ENCODE measurements at places on chromosomes 5 and 9.
A peak's percentile ranks its signal among the peaks of the same experiment; 100 is the strongest.

DNA sequence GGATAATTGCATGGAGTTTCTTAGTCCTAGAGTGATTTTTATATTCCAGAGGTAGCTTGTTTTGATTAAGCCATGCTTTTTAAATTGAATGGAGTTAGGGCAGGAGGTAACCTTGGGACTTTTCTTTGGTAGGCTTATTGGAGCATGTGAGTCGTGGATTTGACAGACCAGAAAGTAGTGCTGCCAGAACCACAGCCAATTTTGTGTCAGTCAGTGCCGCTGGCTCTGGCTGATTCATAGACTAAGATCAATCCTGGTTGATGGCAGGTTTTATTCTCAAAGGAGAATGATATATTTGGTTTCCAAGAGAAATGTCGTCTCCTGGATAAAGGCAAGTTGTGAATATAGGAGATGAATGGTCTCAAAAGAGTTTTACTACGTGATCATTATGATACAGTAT lies 20.3 kb downstream of the RAI14 start:
- DNase-seq = peak; percentile 9

- DNase-seq = no peak
Observed at GRCh38 chr9:32677931-32678330, 42.5 kb upstream of the TAF1L start.

DNA sequence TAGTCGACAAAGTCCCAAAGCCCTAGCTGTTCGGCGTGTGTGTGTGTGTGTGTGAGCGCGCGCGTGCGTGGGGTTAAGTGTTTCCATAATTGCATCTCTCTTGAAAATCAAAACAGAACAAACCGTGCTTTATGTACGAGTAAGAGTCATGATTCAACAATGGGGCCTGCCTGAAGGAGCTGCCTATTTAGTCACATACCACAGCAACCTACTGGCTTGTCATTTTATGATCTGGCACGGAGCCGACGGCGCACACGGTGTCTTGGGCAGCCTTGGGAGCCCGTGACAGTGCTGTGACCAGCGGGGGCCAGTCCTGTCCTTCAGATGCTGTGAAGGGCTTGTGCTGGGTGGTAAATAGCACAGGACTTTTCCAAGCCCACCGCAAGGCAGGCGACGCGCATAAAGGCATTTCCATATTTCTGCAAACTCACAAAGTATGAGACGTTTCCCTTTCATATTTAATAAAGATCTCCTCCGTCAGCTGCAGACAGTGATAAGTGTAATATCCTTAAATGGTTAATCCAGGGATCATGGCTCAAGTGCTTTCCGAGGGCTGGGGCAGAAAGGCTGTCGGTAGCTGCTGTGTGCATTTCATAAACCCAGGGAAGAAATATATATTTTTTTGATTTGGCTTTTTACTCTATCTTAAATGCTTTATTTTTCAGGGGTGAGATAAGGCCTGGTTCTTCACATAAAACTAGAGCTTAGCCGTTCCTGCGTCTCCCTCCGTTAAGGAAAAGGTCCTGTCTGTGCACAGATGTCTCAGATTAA lies 270.2 kb upstream of the IRX1 start:
- DNase-seq = peak; percentile 26

- no peak for DNase-seq
Observed at GRCh38 chr9:133122935-133123611, 2.0 kb upstream of the RALGDS start.

DNA sequence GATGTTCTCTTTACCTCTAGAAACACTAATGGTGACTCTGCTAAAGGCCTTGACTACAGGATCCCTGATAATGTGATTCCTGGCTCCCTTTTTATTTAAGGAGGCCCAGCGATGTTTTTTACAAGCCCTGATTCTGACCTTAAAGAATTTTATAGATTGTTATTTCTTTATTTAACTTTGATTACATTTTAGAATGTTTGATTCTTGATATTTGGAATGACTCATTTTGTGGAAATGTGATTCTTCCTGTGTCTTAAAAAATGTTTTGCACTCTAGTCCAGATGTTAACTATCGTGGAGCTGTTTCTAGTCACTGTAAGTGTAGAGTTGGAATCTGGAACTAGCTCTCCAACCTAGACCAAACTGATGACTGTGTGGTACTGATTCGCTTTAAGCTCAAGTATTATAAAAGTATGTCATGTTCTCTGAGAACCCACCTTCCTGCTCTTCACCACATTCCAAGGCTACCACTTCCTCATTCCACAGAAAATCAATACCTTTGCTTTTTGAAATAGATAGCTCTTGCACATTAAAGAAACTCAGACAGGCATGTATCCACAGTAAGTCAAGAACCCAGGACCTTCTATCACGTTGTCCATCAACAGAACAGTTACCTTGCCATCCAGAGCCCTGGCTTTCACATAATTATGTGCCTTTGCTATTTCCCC lies 65.2 kb downstream of the JMY start:
- no peak for DNase-seq

DNA sequence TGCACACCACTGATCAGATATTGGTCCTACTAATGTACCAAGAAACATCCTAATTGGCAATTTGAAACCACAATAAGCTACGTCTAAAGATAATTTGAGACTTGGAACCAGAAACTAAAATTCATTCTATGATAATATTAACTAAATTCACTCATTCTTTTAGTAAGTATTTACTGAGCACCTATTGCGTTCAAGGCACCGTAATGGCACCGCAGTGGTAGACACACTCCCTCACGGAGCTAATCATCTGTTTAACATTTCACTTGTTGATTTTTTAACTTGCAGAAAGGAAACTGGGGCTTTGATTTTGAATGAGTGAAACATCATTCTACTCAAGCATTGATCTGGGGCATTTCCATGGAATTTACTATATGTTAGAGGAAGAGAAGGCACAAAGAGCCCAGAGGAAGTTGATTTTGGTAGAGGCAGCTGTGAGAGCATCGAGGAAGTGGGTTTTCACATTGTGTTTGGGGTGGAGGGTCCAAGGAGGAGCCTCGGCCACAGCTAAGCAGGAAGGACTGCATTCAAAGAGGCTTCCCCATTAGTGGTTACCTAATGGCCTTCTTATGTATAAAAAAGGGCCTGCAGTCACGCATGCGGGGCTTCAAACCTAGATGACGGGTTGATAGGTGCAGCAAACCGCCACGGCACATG lies 7.1 kb downstream of the RAPGEF1 start:
- no peak for DNase-seq

DNA sequence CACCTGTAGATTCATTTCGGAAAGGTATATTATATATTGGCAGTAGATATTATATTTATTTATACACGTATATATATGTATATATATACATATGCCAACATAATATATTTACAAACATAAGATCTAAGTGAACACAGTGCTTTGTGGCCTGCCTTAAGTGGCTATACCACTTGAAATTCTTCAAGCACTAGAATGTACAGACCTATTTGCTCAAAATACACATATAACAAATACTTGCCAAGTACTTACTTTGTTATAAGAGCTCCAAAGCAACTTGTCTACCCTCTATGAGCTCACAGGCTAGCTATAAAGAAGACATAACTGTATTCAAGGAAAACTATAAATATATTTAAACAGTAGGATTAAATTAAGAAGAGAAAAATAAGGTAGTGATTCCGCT lies 33.6 kb upstream of the SLC36A1 start:
- no peak for DNase-seq

DNA sequence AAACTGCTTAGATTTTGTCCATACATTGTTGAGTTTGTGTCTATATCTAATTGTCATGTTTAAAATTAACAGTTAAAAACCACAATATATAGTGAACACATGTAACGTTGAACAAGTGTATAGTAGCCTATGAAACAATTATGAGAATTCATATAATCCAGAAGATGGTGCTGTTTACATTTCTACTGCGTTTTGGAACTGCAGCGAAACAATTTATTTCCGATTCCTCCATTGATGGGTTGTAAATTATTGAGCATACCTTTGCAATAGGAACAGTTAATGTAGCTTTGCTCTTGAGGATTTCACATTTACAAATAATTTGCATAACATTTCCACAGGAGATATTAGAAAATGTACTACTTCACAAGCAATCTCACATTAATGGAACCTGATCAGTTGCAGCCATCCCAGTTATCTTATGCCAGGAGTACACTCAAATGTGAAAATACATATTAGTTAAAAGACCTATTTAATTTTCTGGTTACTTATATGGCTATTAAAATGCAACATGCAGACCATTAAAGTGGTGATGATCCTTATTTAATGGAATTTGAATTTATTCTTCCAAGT lies 411.8 kb downstream of the CDH10 start:
- DNase-seq = peak; percentile 2

DNA sequence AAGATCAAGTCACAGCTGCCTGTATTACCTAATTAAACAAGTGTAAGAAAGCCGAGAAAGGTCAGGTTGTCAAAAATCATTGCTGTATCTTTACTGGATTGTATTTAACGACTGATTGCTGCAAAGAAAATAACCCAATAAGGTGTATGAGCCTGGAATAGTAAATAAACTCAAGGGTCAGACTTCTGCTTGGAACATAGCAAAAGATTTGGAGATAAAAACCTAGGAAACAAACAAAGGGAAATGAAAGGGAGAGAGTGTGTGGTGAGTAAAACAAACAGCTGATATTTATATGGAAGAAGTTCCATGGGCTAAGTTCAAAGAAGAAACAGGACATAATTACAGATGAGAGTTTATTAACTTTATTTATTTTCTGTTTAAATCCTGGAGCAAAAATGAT lies 354.0 kb downstream of the TLR4 start:
- no peak for DNase-seq

- no peak for DNase-seq
Observed at GRCh38 chr9:113475992-113476391, 12.5 kb downstream of the RGS3 start.

- no peak for DNase-seq
Observed at GRCh38 chr9:136208675-136209074, 3.7 kb upstream of the LHX3 start.

- DNase-seq = no peak
Observed at GRCh38 chr9:99831857-99832557, 10.3 kb downstream of the NR4A3 start.

GRCh38 chr5:79901631-79902030 lies 89.4 kb downstream of the MTX3 start:
- no peak for DNase-seq

DNA sequence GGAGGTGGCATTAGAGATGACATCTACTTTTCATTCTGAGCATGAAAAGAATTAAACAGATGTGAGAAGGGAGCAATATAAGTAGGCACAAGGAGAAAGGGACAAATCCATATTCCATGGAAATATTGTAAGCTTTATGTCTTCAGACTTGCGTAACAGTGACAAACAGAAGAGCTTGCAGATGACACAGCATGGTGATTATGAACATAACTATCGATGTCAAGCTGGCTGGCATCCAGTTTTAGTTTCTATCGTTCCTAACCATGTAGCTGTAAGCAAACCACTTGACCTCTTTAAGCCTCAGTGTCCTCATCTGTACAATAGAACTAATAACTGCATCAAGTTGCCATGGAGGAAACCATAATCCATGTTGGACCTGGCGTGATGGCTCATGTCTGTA lies 246.7 kb upstream of the ADRA1B start:
- DNase-seq = peak; percentile 19

DNA sequence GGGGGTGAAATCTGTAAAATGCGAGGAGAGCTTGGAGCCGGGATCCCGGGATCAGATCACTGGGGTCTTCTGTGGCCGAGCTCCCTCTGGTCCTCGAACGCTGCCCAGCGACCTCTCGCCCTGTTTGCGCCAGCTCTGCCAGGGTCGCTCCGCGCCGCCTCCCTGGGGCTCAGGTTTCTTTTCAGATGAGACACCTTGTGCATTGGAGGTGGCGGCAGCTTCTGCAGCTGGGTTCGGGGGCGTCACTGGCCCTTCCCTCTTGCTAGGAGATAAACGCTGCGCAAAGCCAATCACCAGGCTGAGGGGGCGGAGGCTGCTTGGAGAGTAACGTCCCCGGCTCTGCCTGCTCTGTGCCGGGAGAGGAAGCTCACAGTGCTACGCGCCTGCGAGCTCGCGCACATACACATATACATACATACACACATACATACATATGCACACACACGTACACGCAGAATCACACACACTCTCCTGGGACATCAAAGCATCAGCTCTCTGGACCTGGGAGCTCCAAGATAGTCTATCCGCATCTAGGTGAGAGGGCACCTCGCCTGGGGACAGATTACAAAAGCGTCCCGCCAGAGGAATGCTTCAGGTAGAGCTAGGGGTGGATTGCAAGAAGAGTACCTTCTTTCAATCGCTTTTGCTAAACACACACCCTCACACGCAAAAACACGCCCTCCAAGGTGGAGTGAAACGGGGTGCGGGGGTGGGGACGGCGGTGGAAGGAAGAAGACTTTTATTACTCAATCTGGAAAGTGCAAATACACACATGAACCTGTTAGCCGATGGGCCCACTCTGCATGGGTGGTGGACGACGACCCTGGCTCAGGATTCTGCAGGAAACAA lies at the start of gene ST8SIA4:
Gene ST8SIA4 (minus strand): TSS at position 244 of the 849 bp plus-strand sequence. CDS start 327 bp downstream, outside the sequence.
- peak; percentile 79 for DNase-seq

DNA sequence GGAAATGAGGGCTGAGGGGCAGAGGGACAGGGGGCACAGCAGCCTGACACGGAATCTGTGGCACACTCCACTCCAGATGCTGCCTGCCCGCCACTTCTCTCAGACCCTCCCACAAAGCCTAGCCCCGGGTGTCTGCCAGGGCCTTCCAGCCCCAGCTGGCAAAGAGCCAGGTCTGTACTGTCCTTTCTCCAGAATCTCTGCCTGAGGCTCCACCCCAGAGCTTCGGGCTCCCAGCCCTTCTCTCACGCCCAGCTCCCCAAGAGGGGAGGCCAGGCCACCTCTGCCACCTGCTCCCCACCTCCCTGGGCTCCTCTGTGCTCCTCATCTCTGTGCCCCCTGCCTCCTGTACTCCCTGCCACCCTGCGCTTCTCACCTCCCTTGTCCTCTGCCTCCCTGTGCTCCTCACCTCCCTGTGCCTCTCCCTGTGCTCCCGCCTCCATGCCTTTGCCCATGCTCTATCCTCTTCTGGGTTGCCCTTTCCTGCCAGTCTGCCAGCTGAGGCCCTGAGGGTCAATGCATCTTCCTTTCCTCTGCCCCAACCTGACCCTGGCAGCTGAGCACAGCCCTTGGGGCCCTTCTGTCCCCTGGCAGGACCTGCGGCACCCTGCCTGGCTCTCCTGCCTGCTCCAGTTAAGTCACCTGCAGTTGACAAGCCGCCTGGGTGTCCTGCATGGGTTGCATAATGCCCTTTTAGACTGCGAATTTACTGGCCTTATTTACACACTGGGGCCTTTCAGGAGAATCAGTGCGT lies 36.4 kb downstream of the RASGEF1C start:
- peak; percentile 28 for DNase-seq

DNA sequence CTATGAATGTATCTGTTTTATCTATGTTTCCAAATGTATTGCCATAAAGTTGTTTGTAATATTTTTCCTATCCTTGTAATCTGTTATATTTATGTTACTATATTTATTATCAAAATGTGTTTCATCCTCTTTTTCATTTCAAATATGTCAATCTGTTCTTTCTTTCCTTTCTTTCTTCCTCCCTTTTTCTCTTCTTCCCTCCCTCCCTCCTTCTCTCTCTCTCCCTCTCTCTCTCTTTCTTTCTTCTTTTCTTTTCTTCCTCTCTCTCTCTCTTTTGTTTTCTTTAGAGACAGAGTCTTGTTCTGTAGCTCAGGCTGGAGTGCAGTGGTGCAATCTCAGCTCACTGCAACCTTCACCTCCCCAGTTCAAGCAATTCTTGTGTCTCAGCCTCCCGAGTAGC lies 91.3 kb downstream of the GTF3C4 start:
- DNase-seq = no peak
